ENCODE measurements at places on chromosomes 3 and 15. TPM values are rescaled to one million over a fixed set of nuclear protein-coding genes. Genes with fewer than 3 reads are reported as not detected.
A peak's percentile ranks its signal among the peaks of the same experiment; 100 is the strongest.

- no peak for DNase-seq
Measured at GRCh38 chr3:33401781-33402180, 38.4 kb downstream of the UBP1 start.

GRCh38 chr3:133037436-133037835 lies 755 bp upstream of the TMEM108 start:
- DNase-seq = peak; percentile 60

DNA sequence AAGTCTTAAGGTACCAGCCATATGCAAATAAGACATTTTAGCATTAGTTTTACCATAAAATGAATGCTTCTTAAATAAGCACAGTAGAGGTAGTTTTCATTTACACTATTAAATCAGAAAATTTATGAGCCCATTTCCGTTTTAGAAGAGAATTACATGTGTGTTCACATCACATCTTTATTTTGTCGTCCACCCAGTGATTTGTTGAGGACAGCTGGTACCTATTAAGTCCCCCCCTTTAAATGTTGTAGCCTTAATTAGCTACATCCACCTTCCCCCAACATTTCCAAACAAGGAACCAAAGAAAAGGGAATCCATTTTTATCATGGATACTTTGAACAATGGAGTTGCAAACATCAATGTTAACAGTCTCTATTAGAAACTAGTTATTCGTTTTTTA lies 6.8 kb downstream of the IL17RD start:
- no peak for DNase-seq

- DNase-seq = peak; percentile 25
Measured at GRCh38 chr3:182487143-182487542, 306.2 kb upstream of the ATP11B start.

GRCh38 chr3:55488398-55489055 lies 1.4 kb upstream of the WNT5A start:
- DNase-seq = peak; percentile 86

- peak; percentile 43 for DNase-seq
Measured at GRCh38 chr15:23647421-23648370, at the start of gene MAGEL2. MAGEL2 (minus strand) TSS chr15:23647867; CDS start chr15:23647742, 125 bp downstream.

EFL1 gene
- total RNA-seq = 25.6 TPM

GRCh38 chr3:33750211-33750548 lies 32.1 kb upstream of the CLASP2 start:
- DNase-seq = no peak

- DNase-seq = no peak
Measured at GRCh38 chr3:32630266-32630665, 54.7 kb upstream of the CNOT10 start.

GADL1 gene
- total RNA-seq = 0.08 TPM

CHRD gene
- total RNA-seq = 8.2 TPM

Data from SJCRH30 (cell line).